ENCODE measurements at places on chromosomes 12 and 14.

GRCh38 chr12:132593521-132593920 lies 16.9 kb downstream of the LRCOL1 start:
- no peak for DNase-seq

- DNase-seq, result no peak
Observed at GRCh38 chr14:35402323-35403113, 2.0 kb downstream of the NFKBIA start.

GRCh38 chr14:49640540-49641417 lies 5.7 kb upstream of the DNAAF2 start:
- no peak for DNase-seq

GRCh38 chr12:13124656-13125505 lies 21.4 kb upstream of the GSG1 start:
- DNase-seq, result no peak

DNA sequence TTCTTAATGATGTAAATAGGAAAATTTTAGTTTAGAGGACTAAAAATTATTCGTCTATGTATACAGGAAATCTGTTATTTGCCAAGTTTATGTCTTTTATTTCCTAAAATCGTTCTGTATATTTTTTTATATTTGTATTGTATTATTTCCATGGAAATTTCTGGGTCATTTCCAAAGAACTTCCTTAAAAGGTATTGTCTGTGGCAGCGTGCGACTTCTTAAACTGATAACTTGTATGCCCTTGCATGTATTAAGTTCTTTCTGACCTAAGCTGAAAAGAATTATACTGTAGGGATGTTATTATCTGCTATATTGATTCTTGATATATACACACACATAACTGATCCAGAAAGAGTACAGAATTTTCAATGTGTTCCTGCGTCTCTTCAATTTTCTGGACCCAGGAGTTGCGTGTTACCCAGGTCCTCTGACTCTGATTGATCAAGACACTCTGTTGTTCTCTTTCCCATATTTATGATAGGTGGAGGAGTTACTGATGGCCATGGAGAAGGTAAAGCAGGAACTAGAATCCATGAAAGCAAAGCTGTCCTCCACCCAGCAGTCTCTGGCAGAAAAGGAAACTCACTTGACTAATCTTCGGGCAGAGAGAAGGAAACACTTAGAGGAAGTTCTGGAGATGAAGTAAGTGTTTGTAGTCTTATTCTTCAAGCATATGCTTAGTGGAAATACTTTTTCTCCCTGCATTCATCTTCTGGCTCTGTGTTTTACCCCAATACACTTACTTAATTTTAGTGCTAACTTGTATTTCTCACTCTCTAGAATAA lies 298.5 kb downstream of the ERC1 start:
- no peak for DNase-seq

DNA sequence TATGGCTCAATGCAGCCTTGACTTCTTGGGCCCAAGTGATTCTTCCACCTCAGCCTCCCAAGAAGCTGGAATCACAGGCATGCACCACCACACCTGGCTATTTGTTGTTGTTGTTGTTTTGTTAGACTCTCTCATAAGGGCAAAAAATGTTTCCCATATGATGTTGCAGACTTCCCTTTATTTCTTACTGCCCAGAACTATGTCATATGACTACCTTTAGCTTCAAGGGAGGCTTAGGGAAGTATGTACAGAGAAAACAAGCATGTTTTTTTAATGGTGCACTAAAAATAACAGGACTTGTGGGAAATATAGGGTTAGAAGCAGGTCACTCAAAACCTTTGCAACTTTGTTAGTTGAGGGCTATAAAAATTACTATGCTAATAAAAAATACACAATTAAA lies 4.3 kb upstream of the GPR19 start:
- no peak for DNase-seq

DNA sequence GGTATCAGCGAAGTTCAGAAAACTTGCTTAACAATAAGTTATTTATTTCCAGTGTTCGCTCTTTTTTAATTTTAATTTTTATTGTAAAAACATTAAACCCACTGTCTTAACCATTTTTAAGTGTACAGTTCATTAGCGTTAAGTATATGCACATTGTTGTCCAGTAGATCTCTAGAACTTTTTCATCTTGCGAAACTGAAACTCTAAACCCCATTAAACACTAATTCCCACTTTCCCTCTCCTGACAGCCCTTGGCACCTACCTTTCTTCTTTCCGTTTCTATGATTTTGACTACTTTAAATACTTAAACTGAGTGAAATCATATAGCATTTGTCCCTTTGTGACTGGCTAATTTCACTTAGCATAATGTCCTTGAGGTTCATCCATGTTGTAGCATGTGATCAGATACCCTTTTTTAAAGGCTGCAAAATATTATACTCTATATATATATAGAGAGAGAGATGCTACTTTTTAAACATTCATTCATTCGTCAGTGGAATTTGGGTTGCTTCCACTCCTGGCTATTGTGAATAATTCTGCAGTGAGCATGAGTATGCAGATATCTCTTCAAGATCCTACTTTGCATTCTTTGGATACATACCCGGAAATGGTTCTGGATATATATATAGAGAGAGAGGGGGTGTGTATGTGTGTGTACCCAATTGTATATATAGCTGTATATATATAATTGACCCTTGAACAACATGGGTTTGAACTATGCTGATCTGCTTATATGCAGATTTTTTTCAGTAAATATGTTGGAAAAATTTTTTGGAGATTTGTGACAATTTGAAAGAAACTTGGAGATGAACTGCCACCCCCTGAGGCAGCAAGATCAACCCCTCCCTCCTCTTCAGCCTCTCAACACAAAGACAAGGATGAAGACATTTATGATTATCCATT lies 74.7 kb upstream of the EVL start:
- no peak for DNase-seq

- peak; percentile 62 for DNase-seq
Observed at GRCh38 chr12:49296034-49296835, 1.3 kb downstream of the PRPH start.

GRCh38 chr14:75979648-75980565 lies 1.9 kb downstream of the TGFB3 start:
- DNase-seq, result no peak

- no peak for DNase-seq
Observed at GRCh38 chr14:72781561-72782508, 112.1 kb downstream of the DPF3 start.

DNA sequence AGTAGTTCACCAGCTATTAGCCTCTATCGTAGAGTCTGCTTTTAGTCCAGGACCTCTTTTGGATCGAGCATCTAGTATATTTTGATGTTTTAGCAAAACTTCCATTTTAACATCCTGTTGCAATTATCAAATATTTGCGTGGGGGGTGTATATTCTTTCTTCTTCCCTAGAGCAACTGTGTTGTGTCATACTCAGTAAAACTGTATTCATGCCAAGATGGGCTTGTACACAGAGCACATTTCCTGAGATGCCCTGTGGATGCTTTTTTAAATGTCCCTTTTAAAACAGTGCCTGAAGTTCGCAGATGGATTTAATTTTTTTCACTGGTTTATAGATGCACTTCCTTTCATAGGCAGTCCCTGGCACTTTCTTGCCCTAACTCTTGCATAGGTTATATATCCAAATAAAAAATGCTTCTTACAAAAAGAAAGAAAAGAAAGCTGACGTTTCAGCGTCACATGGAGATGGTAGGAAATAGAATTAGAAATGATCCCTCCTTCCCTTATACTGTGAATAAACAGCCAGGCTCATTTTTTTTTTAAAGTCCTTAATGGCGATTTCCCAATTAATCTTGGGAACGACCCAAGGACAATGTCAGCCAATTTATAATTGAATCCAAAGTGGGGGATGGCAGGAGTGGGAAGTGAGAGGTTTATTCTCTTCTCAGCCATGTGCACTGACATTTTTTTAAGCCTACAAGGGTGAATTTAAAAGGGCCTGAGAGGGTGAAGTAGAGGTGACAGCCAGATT lies 247.0 kb downstream of the SLC41A2 start:
- DNase-seq, result no peak

GRCh38 chr12:2608608-2608945 lies 186.2 kb upstream of the FKBP4 start:
- DNase-seq, result no peak

GRCh38 chr12:88562151-88562550 lies 18.1 kb downstream of the KITLG start:
- DNase-seq, result no peak

GRCh38 chr14:94380225-94381148 lies 7.9 kb downstream of the SERPINA1 start:
- no peak for DNase-seq

GRCh38 chr14:97315790-97316189 lies 518.6 kb downstream of the VRK1 start:
- no peak for DNase-seq

DNA sequence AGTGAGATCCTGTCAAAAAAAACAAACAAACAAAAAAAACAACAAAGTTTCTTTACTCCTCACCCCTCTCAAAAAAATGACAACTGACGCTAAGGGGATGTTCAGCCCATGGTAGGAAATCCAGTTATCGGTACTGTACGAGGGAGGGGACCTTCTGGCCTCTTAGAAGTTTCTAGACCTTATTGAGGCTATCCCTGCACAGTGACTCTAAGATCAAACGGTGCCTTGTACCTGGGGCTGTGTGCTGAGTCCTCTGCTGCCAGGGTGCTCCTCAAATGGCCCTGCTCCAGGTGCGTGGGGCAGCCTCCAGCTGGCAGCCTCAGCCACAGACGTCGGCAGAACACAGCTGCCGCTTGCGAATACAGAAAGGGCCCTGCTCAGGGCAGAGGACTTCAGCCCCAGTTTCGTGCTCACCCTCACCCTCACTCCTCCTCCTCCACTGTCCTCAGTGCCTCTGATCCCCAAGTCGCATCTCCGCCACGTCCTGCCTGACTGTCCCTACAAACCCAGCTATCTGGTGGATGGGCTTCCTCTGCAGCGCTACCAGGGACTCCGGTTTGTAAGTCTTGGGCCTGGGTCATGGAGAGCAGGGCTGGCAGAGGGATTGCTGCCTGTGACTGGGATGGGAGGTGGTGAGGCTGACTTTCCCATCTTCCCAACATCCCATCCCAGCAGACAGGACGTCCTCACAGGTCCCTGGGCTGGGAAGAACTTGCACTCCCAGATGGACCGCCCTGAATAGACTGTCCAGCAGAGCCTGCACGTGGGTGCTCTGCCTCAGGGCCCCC lies 90.9 kb downstream of the B4GALNT3 start:
- DNase-seq, result no peak

DNA sequence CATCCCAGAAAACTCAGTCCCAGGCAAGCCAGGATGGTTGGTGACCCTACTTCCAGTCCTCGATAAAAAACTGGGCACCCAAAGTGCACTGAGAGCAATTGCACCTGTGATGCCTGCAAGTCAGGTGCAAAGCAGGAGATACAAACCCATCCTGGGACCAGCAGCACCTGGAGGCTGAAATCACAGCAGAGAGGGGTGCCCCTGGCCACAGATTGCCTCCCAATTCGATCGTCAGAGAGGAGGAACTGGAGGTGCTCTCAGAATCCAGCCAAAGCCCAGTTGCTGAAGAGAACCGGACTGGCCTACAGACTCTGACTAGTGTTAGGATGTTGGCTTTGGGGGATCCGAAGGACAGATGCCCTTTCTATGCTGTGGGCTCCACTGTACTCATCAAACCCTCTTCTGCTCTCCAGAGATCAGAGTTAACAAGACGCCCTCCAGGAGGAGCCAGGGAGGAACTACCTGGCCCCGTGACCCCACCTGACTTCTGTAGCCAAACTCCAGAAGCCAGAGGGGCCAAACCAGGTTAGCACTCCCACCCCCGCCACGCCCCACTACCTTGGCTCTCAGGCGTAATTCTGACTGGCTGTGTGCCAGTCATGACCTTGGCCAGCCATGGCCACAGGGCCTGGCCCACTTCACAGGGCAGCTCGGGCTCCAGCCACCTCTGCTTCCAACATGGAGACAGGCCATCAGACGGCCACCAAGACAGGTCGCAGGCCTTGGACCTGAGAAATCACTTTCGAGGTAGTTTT lies 284.5 kb upstream of the RTL1 start:
- DNase-seq, result no peak

DNA sequence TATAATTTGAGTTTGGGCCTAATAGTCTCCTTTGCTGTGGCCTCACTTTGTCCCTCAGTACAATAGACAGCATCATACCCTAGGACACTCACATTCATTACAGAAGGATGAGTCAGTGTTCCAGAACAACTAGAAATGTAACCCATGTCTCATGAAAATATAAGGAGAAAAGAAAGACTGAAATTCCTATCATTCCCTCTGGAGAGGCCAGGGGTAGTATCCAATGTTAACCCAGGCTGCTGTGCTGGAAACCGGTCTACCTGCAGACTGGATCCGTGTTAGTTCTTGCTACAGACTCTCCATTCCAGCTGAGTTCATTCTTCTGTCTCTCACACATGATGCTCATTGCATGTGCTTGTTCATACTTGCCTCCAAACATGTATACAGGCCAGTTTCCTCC lies 75.8 kb upstream of the HOXC13 start:
- DNase-seq, result no peak

GRCh38 chr14:37864861-37865718 lies 269.7 kb downstream of the TTC6 start:
- no peak for DNase-seq

DNA sequence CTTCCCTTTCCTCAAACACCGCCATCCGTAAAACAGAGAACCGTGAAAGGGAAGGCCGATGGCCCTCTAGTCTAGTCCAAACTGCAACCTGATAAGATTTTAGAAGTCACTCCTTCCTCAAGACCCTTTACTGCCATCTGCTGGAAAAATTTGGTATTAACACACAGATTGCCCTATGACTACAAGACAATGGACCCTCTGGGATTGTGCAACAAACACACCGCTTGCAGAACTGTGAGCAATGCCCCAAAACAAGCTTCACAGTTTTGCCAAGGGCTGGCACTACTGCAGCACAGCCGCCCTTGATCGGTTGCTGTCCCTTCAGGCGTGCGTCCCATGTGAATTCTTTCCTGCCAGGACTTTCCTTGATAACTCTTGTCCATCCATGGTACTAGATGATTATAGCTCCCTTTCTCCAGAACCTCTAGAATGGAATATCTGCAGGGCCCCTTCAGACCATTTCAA lies 23.1 kb downstream of the LLPH start:
- DNase-seq, result no peak

DNA sequence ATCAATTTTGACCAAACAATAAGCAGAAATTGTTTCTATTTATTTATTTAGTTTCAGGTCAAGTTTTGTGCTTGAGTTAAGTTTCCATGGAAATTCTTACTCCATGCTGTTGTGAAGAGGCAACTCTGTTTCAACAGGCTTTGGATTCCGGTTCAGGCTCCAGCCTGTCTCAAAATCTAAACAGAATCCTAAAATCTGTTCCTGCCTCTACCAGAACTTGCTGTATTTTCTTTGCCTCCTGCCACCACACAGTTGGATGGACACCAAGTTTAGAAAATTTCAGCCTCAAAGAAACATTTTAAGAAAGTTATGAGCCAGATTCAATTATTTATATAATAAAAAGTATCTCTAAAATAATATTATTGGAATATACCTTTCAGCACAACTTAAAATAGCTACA lies 330.9 kb downstream of the FOXG1 start:
- no peak for DNase-seq

DNA sequence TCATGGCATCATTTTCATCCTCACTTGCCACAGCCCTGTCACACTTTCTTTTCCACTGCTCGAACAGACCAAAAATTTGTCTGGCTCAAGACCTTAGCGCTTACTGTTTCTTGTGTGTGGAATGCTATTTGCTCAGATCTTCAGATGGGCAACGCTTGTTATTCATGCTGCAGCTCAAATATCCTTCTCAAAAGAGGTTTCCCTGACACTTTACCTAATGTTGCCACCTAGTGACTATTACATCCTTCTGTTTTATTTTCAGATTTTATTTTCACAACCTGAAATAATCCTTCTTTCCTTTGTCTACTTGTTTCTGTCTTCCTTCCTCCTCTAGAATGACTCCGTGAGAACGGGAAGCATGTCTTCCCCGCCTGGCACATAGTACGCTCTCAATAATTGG lies 5.6 kb downstream of the FBXO33 start:
- DNase-seq, result no peak

- DNase-seq, result peak; percentile 0
Observed at GRCh38 chr12:77925536-77926108, 94.9 kb downstream of the NAV3 start.
